ENCODE measurements at places on chromosomes 11 and 22.

DNA sequence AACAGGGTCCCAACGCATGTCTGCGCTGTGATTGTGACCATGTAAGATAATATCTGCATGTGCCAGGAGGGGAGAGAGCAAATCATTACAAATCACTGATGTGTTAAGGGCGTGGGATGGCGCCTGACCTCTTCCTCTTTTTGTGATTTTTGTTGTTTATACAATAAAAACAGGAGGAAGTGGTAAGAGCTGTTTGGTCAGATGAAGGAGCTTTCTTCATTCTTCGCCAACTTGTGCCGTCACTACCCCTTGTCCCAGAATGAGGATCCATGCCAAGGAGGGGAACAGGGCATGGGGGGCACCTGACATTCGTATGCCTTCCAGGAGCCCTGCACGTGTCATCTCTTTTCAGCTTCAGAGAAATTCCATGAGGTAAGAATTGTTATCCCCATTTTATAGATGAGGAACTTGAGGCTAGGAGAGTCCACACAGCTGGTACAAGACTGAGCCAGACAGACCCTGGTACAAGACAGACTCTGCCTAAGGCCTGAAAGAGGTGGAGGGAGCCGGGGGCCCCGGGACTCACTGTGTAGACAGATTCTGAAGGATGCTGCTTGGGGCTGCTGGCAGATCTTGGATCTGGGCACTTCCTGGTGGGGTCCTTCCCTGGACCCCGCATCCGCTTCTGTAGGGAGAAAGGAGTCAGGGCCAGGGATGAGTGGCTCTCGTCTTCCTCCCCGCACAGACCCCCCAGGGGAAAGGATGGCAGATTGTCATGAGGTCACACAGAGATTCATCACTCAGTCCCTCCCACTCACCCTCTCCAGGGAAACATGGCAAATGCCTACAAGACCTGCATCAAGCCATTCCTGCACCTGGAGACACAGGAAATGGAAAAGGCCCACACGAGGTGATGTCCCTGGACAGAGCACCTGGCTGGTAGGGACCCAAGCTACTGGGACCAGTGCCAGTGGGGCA lies 34.6 kb downstream of the NFAM1 start:
- DNase-seq = no peak

DNA sequence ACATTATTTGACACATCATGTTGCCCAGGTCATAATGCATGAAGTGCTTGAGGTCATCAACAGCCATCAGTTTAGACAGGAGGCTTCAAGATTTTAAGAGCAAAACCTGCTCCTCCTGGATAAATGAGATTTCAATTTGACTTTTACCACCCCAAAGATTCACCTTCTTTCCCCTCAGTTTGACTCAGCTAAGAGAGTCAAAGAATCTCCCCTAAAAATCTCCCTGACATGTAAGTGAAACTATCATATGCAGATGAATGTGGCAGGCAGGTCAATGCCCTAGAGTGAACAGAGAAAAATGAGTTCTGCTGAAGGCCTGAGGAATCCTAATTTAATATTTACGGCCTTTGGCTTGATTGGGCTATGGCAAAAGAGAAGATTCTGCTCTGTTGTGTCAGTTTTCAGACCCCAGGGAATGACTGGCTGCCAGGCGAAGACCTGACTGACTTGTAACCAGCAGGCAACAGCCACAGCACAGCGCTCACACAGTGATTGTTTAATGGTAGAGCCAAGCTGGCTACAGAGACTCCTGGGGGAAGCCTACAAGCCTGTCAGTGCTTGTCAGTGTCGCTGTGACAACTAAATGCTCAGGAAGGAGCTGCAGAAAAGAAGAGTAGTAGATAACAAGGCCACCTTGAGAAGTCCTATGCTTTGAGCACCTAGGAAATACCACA lies 491.2 kb upstream of the LRRC4C start:
- no peak for DNase-seq

- no peak for DNase-seq
Measured at GRCh38 chr11:126029805-126030204, 32.9 kb downstream of the CDON start.

- no peak for DNase-seq
Measured at GRCh38 chr11:59475176-59475575, 2.1 kb downstream of the OR4D10 start.

DNA sequence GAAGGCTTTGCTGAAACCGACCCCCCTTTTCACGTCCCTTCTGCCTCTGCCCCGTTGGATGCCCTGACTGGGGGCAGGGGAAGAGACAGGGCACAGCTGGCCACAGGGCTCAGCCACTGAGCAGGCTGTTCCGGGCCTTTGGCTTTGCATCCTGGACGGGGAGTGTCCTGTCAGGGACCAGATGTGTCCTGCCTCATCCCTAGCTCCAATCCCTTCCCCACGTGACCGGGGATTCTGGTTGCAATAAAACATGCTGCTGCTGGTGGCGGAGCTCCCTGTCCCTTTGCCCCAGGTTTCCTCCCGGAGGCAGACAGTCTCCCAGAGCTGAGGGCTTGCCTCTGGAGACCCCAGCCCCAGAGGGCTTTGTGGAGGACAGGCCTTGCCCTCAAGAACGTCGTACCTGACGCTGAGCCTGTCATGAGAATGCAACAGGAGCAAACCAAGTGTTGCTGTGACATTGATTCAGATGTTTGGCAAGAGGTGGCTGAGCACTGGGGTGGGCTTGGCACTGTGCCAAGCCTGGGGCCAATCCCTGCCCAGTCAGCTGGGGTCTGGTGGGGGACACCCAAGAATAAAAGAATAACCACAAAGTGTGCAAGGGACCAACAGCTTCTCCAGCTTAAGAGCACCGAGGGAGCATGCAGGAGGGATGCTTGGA lies 7.3 kb downstream of the CDC42EP2 start:
- DNase-seq = no peak

- DNase-seq = no peak
Measured at GRCh38 chr11:12099132-12099873, 11.1 kb upstream of the MICAL2 start.

DNA sequence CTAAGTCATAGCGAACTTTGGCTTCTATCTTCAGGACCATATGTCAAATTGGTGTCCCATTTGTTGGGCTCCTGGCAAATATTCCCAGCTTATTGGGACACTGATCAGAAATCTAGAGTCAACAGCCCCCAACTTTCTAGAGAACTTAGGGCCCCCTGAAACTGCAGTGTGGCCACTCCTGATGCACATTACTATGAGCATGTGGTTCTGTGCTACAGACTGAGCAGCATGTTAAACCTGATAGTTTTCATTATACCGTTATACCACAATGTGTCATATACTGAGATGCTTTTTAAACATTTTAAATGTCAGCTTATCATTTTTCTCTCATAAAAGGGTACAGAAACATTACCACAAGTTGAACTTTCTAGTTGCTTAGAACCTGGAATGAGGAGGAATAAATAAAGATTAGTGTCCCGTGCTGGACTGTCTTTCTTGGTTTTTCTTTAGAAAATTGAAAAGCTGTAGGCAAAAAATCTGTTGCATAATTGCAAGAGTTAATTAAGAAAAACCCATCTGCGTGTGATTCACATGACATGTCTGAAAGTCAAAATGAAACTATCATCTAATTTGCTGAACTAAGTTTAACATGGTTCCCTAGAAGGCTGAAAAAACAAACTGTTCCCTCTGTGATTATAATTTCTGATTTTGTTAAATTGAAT lies 16.4 kb upstream of the CTSC start:
- no peak for DNase-seq

DNA sequence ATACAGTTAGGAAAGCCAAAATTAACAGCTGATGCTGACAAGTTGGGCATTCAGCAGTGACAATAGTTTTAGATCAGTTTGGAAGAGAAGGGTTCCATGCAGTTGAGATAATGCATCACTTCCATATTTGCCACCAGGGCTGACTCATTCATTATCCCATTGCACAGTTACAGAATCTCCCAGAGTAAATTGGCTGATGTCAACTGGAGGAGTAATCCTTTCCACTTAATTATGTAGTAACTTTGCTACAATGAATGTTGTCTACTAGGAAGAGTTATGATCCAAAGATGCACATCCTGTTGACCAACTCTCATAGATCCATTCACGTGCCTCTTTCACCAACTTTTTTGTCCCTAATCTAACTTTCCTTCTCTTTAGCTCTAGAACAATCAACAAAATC lies 123.3 kb upstream of the LUZP2 start:
- DNase-seq = peak; percentile 0

- DNase-seq = no peak
Measured at GRCh38 chr11:74633406-74634393, 41.3 kb downstream of the POLD3 start.

GRCh38 chr11:13228572-13228971 lies 49.0 kb upstream of the BMAL1 start:
- no peak for DNase-seq

DNA sequence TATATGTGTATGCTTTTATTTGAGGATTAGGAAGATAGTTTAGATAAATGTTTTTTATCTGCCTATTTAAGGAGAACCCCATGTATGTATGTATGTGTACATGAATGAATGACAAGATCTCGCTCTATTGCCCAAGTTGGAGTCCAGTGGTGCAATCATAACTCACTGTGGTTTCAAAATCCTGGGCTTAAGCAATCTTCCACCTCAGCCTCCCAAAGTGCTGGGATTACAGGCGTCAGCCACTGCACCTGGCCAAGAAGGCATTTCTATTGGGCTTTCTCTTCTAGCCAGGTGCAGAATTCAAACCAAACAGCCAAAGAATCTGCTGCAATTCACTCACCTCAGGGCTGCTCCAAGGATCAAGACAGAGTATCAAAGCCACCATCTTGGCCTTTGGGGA lies 25.5 kb upstream of the DGKZ start:
- DNase-seq = no peak

GRCh38 chr11:1870721-1871466 lies 18.0 kb downstream of the LSP1 start:
- no peak for DNase-seq

- no peak for DNase-seq
Measured at GRCh38 chr22:26534171-26534855, 22.0 kb upstream of the TFIP11 start.

- DNase-seq = no peak
Measured at GRCh38 chr22:36143956-36144355, 16.6 kb downstream of the APOL3 start.

DNA sequence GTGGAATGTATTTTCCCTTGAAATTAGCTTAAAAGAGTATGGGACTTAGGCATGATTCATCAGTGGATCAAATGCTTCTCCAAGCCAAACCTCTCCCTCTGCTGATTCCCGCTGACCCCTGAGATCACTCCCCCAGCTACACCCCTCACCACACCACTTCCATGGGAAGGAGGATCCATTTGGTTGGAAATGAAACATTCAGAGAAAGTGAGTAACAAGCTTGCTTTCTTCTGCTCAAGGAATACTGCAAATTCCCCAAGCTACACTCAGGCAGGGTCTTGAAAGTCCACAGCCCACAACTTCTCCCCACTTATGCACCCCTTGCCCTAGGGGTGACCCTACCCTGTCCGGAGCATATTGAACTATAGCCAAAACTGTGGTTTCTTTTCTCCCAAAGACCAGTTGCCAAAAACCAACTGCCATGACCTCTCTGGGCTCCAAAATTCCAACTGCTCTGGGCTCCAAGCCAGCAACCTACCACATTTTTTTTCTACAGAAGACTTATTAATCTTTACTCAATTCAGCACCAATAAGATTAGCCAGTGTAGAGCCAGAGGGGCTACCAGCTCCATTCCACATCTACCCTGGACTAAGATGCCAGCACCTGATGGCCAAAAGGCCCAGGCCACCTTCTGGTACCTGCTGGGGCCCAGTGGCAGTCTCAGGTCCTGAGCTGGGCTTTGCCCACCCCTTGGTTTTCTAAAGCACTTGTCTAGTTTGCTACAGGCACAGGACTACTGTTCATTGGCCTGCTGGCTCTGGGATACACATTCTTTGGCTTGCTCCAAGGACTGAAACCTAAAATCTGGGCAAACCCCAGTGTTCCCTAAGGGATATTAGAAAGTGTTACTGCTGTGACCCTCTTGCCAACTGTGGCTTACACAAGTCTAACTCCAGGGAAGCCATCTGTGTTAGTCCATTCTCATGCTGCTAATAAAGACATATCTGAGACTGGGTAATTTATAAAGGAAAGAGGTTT lies 101.1 kb downstream of the MICAL3 start:
- no peak for DNase-seq

- DNase-seq = no peak
Measured at GRCh38 chr22:35022291-35022690, 43.7 kb upstream of the ISX start.

- no peak for DNase-seq
Measured at GRCh38 chr11:110565357-110566336, 135.9 kb downstream of the FDX1 start.

- no peak for DNase-seq
Measured at GRCh38 chr22:47125603-47126002, 363.2 kb downstream of the TBC1D22A start.

DNA sequence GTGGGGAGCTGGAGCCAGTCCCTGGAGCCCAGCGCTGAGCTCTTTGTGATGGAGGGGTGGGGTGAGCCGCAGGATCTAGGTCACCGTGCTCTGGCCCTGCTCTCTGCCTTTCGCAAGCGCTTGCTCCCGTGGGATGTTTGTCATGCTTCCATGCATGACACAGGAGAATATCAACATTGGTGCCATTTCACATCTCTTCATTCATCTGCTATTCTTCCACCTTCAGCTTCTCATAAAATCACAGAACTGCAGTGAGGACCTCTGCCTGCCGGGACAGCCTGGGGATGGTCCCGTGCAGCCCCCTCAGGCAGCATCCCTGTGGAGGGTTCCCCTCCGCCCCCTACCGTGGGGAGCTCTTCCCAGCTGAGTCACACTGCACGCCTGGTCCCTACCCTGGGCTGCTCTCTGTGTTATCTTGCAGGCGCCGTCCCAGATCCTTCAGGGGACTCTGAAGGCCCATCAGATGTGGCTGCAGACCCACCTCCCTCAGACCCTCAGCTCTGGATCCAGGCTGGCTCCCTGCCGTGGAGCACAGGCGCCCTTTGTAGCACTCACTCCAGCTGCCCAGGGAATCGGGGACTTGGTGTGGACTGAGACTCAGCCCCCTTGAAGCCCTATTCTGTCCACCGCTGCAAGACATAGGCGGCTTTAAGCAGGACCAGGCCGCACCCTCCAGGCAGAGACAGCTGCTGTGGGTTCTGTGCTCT lies 5.1 kb upstream of the SEPTIN5 start:
- DNase-seq = no peak

DNA sequence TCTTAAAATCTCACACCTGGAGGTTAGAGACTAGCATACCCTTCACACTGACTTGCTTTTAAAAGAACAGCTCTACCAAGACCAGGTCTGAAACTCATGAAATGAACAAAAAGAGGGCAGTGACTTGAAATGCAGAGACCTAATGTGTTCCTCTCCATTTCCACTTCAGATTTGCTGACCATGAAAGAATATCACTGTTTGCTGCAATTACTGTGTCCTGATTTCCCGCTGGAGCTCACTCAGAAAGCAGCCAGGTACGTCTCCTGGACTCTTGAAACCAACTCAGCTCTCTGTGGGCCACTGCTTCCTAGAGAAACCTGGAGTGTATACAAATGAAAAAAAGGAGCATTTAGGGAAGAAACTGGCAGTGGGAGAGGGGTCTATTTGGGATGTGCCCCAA lies 39.2 kb downstream of the ARFGAP2 start:
- DNase-seq = no peak

DNA sequence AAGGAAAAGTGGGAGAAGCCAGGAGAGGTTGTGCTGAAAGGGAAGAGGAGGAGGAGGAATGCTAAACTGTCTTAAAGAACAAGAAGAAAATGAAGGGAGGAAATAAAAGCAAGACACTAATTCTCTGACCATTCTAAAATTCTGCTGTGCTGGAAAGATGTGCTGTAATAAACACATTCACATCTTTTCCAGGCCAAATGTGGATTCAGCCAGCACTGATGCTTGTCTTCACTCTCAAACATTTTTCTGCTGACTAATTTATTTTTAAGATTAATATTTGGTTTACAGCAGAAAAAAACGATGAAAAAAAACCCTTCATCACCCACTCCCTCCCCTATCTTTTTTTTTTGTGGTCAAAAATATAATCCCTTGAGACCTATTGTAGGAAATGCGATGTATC lies 223.6 kb downstream of the SWAP70 start:
- DNase-seq = no peak

Measured in RKO (cell line).